CD8-positive, alpha-beta memory T cell (primary cell): ENCODE measurements at places on chromosomes 7 and 10.
A peak's percentile ranks its signal among the peaks of the same experiment; 100 is the strongest.

DNA sequence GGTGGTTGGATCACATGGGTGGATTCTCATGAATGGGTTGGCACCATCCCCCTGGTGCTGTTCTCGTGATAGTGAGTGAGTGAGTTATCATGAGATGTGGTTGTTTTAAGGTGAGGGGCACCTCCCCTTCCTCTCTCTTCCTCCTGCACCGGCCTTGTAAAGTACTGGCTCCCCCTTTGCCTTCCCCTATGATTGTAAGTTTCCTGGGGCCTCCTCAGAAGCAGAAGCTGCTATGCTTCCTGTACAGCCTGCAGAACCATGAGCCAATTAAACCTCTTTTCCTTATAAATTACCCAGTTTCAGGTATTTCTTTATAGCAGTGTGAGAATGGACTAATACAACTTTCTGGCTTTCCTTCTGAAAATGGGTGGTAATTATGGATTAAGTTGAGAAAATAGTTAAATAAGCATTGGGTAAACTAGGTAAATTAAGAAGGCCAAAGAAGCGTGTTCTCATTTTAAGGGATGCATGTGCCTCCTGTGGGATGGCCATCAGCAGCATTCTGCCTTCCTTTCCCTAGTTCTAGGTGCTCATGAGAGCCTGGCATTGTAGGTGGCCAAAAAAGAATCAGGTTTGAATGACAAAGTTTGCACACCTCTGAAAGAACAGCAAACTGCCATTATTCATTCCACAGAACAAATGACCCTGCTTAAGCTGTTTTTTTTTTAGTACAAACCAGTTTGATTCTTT is 241.4 kb upstream of the CCDC6 start:
- no peak for DNase-seq

DNA sequence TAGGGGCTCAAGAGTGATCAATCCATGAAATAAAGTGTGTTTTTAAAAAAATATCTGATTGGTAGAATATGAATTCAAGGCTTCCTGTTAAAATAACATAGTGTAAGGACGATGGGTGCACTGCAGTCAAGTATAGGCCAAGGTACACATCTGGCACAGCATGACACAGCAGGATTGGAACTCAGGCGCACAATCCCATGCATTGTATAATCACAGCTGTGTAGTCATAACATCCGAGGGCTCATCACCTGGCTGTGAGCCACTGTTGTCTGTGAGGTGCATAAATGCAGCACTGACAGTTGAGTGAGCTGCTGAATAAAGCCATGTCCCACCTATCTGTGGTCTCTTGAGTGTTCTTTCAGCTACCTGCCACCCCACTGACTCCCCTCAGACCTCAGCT is 142.3 kb upstream of the HPS1 start:
- DNase-seq = no peak

DNA sequence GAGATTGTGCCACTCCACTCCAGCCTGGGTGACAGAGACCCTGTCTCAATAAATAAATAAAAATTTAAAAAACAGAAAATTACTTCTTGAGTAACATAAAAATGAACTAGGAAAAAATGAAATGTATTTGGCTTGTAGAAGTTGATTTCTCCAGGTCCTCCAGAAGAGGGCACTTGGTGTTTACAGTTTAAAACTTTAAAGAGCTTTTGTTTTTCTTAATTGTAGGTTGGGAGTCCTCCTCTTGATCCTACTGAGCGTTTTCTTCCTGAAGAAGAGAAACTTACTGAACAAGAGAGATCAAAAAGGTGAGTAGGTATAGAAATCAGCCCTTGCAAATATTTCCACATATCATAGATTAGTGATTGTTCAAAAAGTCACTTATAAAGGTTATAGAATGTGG is 16.2 kb downstream of the KIFBP start:
- no peak for DNase-seq

GRCh38 chr7:100079024-100079560 is 2.4 kb downstream of the ZNF3 start:
- DNase-seq = no peak

- DNase-seq = no peak
Observed at GRCh38 chr7:39386718-39387117, 179.5 kb upstream of the YAE1 start.

DNA sequence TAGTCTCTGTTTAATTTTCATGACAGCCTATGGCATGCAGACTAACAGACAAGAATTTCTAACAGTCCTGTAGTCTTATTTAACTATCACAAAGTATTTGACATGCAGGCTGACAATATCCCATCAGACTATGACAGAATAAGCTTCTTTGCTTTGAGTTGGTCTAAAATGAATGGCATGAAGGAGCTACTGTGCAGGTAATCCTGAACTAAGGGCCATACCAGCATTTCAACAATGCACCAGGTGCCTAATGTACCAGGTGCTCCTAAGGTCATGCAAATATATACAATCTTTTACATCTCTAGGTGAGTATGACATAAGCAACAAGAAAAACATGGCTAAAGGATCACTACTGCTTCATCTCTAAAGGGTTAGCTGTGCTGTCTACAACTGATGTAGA is 13.6 kb upstream of the MSS51 start:
- DNase-seq = no peak

- no peak for DNase-seq
Observed at GRCh38 chr10:114174695-114175188, 739 bp upstream of the CCDC186 start.

DNA sequence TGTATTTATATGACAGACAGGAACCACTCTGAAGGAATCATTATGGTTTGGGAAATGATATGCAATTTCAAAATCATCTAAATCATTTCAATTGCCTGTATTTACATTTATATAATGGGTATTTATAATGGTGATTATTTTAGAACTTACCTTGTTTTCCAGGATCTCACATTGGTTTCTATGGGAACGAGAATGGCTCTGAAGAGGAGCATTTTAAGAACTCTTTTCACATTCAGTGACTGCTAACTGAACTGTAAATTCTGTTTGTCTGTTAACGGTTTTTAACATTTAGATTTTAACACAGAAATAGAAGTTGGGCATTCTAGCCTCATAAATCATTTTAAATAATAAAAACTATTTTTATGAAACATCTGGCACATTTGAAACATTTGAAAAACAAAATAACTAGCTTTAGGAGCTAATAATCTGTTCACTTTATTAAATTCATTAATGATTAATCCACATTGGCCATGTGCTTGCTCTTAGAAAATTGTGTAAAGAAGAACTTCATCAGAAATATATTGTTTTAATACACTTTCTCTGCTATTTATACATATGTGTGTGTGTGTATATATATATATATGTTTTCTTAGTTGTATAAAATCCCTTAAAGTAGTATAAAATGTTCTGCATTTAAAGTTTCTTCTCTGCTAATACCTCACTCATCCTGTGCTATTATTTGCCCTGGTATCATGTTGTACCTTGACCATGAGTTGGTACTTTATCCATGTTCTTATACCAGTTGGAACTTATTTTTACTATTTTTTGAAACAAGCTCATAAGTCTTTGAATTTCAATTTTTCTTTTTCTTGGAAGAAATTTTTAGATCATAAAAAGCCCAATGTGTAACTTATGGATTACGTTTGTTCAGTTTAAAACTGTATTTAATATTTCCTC is 8.7 kb upstream of the SEM1 start:
- no peak for DNase-seq

DNA sequence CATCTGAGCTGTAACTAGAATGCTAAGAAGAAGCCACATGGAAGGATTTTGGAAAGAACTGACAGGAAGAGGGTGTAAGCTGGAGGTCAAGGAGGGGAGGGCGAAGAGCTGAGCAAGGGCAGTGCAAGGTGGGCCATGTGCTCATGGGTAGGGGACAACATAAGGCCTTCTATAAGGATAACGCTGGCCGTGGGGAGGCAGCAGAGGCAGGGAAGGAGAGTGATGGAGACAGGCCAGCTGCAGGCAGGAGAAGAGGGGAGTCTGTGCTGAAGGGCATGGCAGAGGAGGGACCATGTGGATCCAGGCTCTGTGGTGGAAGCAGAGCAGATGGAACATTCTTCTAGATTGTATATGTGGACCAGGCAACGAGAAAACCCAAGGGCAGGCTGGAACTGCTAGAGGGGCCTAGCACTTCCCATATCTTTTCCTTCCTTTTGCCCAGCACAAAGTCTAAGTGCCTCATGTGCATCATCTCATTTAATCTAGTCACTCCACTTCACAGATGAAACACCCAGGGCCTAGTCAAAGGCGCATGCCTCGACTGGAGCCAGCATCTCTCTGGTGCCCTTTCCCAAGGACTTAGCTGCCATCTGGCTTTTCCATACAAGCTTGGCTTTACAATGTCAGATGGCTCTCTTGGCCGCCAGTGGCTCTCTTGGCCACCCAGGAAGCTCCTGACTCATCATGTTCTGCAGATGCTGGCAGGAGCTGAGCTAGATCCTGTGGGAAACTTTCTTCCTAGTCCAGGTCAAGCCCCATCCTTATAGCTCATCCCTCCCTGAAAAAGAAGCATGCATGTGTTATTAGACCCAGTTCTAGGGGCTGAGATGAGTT is 6.6 kb downstream of the LRRC18 start:
- DNase-seq = no peak

- no peak for DNase-seq
Observed at GRCh38 chr7:151306374-151306773, 35.2 kb upstream of the NUB1 start.

DNA sequence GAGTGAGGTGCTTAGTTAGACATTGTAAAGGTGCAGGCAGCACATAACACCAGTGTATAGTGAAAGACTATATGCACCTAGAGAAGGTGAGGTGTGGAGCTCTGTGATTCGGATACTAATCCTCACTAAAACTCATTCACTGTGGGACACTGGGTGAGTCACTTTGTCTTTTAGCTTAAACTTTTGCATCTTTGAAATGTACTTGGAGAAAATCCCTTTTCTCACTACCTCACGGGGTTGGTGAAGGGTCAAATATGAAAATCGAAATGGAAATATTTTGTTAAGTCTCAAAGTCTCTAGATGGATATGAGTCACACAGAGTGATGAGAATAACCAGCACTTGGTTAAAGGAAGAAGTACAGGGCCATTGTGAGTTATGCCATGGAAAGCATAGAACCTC is 38.0 kb downstream of the MDFIC start:
- no peak for DNase-seq

DNA sequence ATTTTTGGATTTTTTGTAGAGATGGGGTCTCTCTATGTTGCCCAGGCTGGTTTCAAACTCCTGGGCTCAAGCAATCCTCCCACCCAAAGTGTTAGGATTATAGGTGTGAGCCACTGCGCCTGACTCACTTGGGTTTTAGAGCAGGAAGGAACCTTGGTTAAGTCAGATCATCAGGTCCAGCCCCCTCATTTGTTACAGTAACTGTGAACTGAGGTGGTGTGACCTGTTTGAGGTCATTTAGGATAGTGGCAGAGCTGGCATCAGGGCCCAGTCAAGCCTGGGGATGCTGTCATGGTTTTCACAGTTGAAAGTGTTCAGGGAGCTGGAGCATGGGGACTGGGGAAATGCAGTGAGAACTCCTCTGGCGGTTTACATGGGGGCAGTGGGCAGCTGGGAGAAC is 159.6 kb downstream of the TAX1BP1 start:
- peak; percentile 6 for DNase-seq

GRCh38 chr7:28988810-28989209 is 30.7 kb upstream of the TRIL start:
- DNase-seq = no peak

DNA sequence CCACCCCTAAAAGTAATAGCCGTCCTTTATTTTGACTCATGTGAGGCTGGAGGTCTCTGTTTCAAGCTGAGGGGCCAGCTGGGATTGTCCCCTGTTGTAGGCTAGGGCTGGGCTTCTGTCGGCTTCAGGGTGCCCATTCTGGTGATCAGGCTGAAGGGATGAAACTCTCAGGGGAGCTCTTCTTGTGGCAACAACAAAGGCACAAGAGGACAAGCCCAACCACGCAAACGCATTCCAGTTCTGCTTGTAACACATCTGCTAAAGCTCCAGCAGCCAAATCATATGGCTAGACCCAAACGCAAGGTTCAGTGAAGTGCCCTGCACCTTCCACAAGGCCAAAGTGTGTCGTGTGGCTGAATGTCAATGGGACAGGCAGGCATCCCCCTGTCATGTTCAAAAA is 405.7 kb downstream of the INHBA start:
- DNase-seq = no peak

DNA sequence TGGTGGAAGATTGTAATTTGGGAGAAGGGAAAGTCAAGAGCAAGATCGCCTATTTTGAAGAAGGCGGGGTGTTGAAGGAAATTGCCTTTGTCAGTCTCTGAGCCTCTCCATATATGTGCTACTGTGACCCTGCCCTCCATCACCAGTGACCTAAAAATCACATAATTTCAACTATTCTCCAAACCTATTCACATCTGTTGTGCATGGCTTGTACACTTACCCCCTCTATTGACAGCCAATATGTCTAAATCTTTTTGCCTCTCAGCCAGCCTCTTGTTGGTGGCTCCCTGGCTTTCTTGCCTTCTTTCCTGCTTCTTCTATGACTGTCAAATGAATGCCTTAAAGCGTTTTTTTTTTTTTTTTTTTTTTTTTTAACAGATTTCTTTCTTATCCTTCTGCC is 295.6 kb downstream of the AUTS2 start:
- no peak for DNase-seq

- DNase-seq = peak; percentile 56
Observed at GRCh38 chr10:109914966-109915365, 8.3 kb downstream of the XPNPEP1 start.

GRCh38 chr10:17175551-17175950 is 25.9 kb downstream of the TRDMT1 start:
- no peak for DNase-seq

GRCh38 chr7:56083150-56083785 is 9.5 kb downstream of the PHKG1 start:
- DNase-seq = no peak

DNA sequence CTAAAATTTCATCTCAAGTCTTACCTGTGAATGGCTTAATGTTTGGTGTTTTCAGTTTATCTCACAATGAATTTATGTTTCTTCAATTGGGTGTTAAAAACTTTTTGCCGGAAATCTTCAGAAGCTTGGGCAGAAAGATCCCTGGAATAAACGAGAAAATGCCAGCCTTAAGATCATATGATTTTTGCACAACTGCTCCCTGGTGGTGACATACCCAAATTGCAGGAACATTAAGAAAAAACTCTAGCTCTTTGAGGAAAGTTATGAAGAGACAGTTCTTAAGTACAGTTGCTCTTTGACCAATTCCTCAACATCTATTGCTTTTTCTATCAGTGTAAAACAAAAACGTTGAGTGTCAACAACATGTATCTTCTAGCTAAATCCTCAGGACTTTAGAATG is 48.2 kb upstream of the CREB5 start:
- no peak for DNase-seq

GRCh38 chr10:71698737-71699136 is 20.8 kb downstream of the C10orf105 start:
- no peak for DNase-seq

DNA sequence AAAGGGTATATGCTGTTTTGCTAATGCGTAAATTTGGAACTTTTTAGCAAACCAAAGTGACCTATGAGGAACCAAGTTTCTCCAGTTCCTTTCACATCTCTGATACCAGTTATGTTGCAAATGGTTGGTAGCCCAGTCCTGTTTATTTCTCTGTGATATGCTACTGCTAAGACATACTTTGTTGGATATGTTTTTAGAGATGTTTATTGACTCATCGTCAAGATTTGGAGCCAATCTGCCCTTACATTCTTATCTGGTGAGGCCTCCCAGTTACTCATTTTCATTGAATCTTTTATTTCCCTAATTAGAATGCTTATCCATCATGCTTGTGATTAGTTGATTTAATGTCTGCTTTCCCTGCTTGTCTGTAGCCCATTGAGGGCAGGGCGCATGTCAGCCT is 58.9 kb downstream of the LRGUK start:
- no peak for DNase-seq
